ENCODE measurements at places on chromosomes 6 and 20. TPM values are rescaled to one million over a fixed set of nuclear protein-coding genes. Genes with fewer than 3 reads are reported as not detected.
A peak's percentile ranks its signal among the peaks of the same experiment; 100 is the strongest.

The HNF4A gene
- not detected for total RNA-seq

- no peak for DNase-seq
Observed at GRCh38 chr6:146546443-146547043, 2.9 kb downstream of the RAB32 start.

The NKX2-4 gene
- total RNA-seq = not detected

- no peak for DNase-seq
Observed at GRCh38 chr6:131139599-131139998, 4.3 kb downstream of the AKAP7 start.

The PI16 gene
- total RNA-seq = not detected

The RBM24 gene
- total RNA-seq = 4.0 TPM

- peak; percentile 16 for DNase-seq
Observed at GRCh38 chr20:46767127-46767761, 57.8 kb downstream of the SLC2A10 start.

The BACH2 gene
- total RNA-seq = 13.1 TPM

The SRMS gene
- not detected for total RNA-seq

DNA sequence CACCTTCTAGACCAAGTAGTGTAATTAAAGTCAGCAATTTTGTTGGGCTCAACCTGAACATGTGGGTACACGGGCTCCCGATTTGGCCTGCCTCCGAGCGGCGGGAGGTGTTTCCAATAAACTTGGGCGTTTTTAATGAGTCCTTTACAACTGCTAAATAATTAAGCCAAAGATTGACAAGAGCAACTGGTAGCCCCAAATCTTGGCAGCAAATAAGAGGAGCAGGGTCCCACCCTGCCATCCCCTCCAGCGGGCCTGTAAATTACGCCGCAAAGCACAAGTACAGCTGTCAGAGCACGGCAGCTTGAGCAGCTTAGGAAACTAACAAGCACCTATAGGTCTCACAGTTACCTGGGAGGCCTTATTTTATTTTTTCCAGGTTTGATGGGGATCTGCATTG is 217.1 kb downstream of the BMP7 start:
- no peak for DNase-seq

DNA sequence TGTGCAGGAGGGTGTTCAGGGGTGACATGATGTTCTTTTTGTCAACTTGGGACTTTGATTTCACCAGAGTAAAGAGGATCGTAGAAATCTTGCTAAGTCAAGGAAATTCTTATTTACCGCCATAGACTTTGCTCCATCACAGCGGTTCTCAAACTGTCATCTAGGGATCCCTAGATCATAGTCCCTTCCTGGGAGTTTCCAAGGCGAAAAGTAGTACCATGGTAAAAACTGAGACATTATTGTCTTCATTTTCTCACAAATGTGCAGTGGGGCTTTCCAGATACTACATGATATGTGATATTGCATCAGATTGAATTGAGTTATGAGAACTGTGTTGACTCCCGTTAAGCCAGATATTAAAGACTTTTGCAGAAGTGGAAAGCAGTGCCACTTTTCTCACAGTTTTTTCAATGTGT is 79.7 kb downstream of the JARID2 start:
- DNase-seq = no peak

The EPPIN gene
- not detected for total RNA-seq

GRCh38 chr6:166253281-166253681 is 54.9 kb downstream of the PRR18 start:
- peak; percentile 29 for DNase-seq

- no peak for DNase-seq
Observed at GRCh38 chr20:25496968-25497401, 88.3 kb downstream of the NINL start.

The NRSN1 gene
- 0.54 TPM for total RNA-seq

The MYB gene
- 6.8 TPM for total RNA-seq

GRCh38 chr6:470901-471448 is 79.4 kb downstream of the IRF4 start:
- no peak for DNase-seq

DNA sequence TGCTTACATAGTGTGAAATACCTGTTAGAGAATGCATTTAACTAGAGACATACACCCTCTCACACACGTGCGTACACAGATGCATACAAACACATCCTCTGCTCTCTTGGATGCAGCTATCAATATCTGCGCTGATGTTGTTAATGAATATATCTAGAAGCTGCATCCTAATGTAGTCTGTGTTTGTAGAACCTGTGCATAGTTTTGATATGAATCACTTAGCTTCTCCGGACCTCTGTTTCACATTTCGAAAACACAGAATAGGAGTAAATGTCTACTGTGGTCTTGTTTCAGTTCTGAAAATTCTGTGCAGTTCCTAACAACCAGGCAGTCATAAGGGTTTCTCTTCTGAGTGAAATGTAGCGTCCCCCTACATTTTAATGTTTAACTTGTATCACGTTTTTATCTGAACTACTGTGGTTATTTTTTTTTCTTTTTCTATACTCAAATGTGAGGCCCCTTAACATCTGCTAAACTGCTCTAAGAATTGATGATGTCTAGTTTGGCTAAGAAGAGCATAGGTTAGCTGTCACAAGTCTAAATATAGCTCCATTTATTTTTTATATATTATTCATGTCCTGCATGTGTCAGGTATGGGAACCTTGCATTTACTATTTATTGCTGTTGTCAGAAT is 254.5 kb downstream of the TMEM242 start:
- no peak for DNase-seq

GRCh38 chr6:149897015-149897697 is 757 bp downstream of the RAET1E start:
- no peak for DNase-seq

The PCK1 gene
- total RNA-seq = not detected

- DNase-seq = no peak
Observed at GRCh38 chr20:2151858-2152281, 50.2 kb downstream of the STK35 start.

The ENPP5 gene
- 0.68 TPM for total RNA-seq

The EYA4 gene
- total RNA-seq = 0.86 TPM

GRCh38 chr6:138159246-138159645 is 2.5 kb upstream of the ARFGEF3 start:
- no peak for DNase-seq

- DNase-seq = no peak
Observed at GRCh38 chr20:41074441-41074840, 45.8 kb downstream of the TOP1 start.

GRCh38 chr6:49051281-49051680 is 411.8 kb downstream of the MMUT start:
- DNase-seq = no peak

DNA sequence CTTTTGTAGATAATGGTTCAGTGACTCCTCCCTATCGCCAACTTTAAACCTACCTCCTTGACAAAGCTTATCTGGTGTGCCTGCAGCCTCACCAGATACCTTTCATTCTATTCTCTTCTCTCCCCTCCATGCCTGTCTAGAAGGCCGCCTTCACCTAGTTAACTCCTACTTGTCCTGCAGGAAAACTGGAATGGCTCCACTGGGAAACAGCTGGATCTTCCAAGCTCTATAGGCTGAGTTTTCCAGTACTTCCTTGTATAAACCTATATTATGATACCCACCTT is 6.2 kb downstream of the PRKN start:
- no peak for DNase-seq

DNA sequence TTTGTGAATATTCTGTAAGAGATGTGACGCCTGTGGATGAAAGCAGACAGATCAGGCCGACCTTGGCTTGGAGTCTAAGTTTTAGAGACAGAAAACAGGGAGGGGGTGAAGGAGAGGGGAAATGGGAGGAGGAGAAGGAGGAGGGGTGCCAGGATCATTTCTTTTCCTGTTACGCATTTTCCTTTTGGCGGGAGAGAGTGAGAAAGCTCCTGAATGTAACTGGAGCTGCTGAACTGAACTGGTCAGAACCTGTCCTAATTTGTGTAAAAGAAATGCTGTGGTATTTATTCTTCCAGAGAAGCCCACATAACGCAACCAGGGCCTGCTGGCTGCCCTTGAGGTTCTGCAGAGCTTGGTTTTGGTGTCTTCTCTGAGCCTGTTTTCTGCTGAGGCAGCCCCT is 41.9 kb downstream of the UTRN start:
- DNase-seq = no peak

DNA sequence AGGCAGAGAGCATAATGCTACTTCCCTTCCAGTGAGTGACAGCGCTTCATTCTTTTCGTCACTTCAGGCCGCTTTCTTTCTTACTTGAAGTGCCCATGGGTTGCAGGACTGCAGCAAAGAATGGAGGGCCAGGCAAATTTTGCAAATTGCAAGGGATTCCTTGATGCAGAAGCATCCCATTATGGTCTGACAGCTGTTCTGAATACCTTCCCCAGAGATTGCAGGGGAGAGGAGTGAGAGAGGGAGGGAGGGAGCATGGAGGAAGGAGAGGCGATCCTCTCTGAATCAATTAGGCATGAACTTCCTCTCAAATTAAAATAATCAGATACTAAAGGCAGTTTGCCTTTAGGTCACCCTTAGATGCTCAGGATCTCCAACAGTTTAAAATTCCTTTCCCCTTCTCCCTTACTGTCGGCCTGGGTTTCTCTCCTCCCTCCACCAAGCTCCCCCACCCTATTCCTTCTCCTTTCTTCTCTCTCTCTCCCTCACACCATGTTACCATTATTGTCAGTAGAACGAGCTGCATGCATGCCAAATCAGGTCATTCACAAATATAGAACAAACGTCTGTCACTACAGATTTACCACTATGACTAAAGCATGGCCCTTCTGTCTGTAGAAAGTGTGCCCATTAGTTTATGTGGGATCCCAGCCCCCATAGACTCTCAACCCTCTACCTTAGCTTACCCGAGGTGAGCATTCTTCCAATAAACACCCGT is 289.2 kb downstream of the CD83 start:
- DNase-seq = no peak

GRCh38 chr20:13148402-13148801 is 72.7 kb upstream of the ISM1 start:
- DNase-seq = no peak

GRCh38 chr6:143443096-143443495 is 7.4 kb downstream of the ADAT2 start:
- no peak for DNase-seq

The BTNL2 gene
- total RNA-seq = not detected

- DNase-seq = no peak
Observed at GRCh38 chr6:44275749-44276648, 5.7 kb downstream of the TMEM151B start.

- DNase-seq = no peak
Observed at GRCh38 chr6:48541649-48542048, 430.7 kb upstream of the PTCHD4 start.

The ELOVL2 gene
- 13.8 TPM for total RNA-seq

The CFAP206 gene
- total RNA-seq = 0.86 TPM

DNA sequence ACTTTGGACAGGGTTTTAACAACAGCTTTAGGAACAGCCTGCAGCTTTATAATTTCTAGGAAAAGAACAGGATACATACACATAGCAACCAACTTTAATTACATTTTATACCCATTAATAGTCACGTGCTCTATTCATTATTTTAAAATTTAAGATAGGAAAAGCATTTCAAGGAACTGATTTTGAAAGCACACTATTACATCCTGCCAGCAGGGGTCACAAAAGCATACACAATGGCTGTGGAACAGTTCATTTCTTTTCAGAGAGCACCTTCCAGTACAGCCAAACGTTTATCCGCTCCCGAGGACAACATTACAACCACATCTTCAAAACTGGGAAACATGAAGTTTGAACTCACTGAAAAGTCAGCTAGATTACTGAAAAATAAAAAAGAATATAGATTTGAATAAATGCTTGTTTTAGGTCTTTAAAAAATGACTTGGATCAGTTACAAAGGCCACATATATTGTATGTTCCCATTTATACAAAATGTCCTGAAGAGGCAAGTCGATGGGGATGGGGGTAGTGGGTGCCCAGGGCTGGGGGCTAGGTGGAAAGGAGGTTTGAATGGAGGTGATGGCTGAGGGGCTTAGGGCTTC is 104.6 kb upstream of the EXOC2 start:
- peak; percentile 42 for DNase-seq

The CST2 gene
- total RNA-seq = not detected

- no peak for DNase-seq
Observed at GRCh38 chr6:56860475-56860874, 94.4 kb upstream of the BEND6 start.

The LINC00237 gene
- total RNA-seq = not detected

DNA sequence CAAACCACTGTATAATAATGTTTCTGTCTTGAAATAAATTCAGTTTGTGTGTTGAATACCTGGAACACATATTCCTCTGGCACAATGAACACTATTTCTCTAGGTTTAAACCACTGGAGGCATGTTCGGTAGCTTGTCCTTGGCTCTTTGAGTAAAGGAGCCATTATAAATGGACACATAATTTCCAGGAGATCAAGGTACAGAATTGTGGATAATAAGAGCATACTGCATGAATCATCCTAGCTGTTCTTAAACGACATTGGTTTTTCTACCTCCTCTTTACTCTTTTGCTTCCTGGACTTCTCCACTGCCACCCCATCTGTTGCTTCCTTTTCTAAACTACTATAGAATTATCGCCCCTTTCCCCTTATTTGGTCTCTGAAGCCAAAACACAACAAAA is 1.2 kb downstream of the CENPW start:
- DNase-seq = no peak

GRCh38 chr6:22025468-22026163 is 271.2 kb downstream of the PRL start:
- peak; percentile 11 for DNase-seq

DNA sequence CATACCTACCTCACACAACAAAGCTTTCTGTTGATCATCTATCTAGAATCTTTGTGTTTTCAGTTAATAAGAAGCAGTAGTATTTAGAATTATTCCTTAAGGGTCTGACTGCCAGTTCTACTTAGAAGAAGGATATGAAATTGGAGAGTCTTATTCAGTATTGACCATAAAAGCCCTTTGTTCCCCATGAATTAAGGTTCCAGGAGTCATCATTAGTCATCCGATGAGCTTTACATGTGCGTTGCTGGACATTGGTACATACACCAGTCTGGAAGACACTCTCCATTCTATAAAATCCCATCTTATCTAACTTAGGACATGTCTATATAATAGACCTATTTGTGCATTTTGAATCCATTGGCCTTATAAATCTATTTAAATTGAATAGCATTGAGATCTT is 34.4 kb upstream of the RNF217 start:
- DNase-seq = no peak

The PKHD1 gene
- total RNA-seq = 0.25 TPM

The PARD6B gene
- 9.8 TPM for total RNA-seq

DNA sequence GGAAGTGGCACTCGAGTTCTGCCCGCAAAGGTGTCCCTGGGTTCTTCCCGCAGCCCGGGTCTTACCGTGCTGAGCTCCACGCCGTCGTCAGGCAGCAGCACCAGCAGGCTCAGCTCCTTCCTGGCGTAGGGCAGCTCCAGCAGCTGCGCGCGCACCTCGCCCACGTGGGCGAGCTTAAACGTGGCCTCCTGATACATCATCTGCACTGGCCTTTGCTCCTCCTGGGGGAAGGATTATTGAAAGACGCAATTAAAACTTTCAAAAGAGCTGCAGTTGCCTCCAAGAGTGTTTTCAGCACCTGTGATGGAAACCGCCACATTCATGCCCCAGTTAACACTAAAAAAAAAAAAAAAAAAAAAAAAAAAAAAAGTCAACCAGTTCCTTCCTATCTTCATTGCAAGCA is 11.3 kb downstream of the SERPINB9 start:
- no peak for DNase-seq

Measured in neural crest cell (in vitro differentiated cells).